Kidney (tissue), 22 donors: ENCODE measurements at places on chromosomes 11 and 22.

DNA sequence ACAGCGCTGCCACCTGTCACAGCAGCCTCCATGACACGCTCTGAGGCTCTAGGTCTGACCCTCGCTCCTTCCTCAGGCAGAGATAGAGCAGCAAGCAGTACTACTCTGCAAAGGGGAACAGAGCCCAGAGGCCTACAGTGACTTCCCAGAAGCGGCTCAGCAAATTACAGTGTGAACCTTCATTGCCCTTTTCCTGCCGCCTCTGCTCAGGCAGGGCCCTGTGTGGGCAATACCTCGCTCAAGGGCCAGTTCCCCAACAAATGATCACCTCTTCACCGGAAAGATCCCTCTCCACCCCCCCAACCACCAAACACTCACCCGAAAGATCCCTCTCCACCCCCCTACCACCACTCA is 12.3 kb downstream of the KIAA0930 start:
- DNase-seq: no peak

DNA sequence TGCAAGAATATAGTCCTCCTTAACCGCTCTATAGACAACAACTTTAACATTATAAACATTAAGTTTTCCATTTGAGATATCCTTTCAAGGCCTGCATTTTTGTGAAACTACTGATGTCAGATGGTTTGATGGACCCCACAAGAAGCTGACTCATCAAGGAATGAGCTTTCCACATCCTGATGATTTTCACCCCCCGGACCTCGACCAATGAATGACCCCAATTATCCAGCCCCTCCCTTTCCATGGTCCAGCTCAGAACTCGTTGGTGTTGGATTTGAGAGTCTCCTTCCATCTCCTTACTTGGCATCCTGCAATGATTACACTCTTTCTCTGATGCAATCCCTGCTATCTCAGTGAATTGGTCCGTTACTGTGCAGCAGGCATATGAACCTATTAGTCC is 31.8 kb upstream of the GUCY1A2 start:
- DNase-seq: no peak

- no peak for DNase-seq
Measured at GRCh38 chr11:29173660-29174062, 843.2 kb downstream of the KCNA4 start.

- no peak for DNase-seq
Measured at GRCh38 chr11:81888391-81888790, 845.3 kb downstream of the FAM181B start.

DNA sequence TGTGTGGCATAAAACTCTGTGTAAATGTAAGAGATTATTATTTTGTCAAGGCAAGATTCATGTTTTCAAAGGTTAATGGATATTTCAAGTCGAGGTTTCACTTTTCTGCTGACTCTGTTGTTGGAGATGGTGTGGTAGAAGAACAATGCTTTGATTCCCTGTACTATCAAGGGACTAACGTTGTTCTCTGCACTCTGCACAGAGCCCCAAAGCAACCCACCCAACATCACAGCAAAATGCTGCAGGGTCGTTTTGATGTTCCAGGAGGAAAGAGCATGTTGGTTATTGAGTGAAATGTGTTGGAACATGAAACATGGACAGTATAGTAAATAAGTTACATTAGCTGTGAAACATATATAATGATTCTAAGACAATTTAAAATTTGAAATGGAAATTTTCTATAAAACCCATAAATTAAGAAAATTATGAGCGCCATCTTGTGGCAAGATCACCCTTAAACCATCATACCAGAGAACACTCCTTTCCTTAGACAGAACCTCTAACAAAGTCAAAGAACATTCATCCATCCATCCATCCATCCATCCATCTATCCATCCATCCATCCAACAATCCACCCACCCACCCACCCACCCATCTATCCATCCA is 164.4 kb upstream of the ZBED5 start:
- DNase-seq: no peak
